ENCODE measurements at places on chromosomes 7 and 10. TPM values are rescaled to one million over a fixed set of nuclear protein-coding genes. Genes with fewer than 3 reads are reported as not detected.

GRCh38 chr10:86266446-86267242, 100.0 kb downstream of the GRID1 start:
- no peak overlapping the region for H3K4me3 ChIP-seq
- H3K27me3 ChIP-seq: peaks cover 28% of the 10 kb centered on the region
- no peak overlapping the region for H3K27ac ChIP-seq
- H3K36me3 ChIP-seq: no peaks in the 10 kb centered on the region
- no peaks in the 10 kb centered on the region for H3K4me1 ChIP-seq

The EFCAB10 gene
- total RNA-seq: not detected

The SORBS1 gene
- total RNA-seq: 0.93 TPM

The GPR15LG gene
- not detected for total RNA-seq

DNA sequence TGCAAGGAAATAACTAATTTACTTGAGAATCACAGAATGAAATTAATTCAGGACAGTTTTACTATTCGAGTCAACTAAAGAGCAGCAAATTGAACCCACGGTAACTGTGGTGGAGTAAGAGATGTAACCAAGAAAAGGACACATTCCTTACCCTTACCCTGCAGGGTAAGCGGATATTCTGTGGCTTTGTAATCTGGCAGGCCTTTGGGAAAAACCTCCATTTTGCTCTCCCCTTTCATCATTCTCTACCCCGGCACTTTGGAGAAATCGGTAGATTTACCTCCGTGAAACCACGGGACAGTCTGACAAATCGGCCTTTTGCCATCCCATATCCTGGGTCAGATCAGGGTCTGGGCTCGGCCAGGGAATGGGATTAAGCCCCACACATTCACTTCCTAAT, 18.4 kb downstream of the RCC1L start:
- H3K4me1 ChIP-seq: no peaks in the 10 kb centered on the region
- H3K27ac ChIP-seq: no peak overlapping the region
- H3K4me3 ChIP-seq: no peak overlapping the region
- H3K36me3 ChIP-seq: peaks cover 24% of the 10 kb centered on the region

DNA sequence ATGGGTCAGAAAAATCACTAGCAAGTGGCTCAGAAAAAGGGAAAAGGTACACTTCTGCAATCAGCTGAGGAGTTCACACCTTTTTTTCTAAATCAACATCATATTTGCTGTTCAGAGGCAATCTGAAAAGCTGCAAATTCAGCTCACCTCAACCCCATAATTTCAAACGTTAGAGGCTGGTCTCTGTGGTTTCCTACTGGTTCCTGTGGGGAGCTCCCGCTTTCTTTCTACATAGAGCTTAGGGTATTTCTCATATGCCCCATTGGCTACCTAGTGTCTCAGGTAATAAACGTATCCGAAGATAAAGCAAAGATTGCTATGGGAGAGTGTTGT, 5.2 kb upstream of the ZNF22 start:
- no peak overlapping the region for H3K4me3 ChIP-seq
- H3K27me3 ChIP-seq: no peaks in the 10 kb centered on the region
- H3K27ac ChIP-seq: no peak overlapping the region
- DNase-seq: peak; percentile 33
- no peaks in the 10 kb centered on the region for H3K36me3 ChIP-seq
- peaks cover 27% of the 10 kb centered on the region for H3K4me1 ChIP-seq

The OR2A25 gene
- total RNA-seq: not detected

GRCh38 chr7:96740130-96740529, 30.5 kb upstream of the SEM1 start:
- no peak overlapping the region for H3K4me3 ChIP-seq
- H3K4me1 ChIP-seq: no peaks in the 10 kb centered on the region
- H3K27me3 ChIP-seq: peaks cover 8% of the 10 kb centered on the region
- H3K27ac ChIP-seq: no peak overlapping the region
- no peaks in the 10 kb centered on the region for H3K36me3 ChIP-seq

The GALNT17 gene
- not detected for total RNA-seq

DNA sequence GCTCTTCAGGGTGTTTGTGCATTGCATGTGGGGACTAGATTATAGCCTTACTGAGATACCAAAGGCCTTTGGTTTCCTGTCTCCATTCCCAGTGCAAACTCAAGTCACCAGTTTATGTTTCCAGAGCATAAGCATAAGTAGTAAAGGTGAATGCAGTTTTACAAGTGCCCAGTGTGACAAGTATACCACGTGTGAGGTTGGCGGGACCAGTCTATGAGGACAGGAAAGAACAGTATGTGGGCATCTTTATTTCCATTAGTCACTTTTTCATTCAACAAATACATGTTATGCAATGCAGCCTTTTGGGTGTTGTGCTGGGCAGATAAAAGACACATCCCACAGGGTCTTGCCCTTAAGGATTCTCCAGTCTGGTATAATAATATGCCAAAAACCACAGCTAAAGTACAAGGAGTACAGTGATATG, 146.5 kb downstream of the ARID5B start:
- H3K27ac ChIP-seq: peak overlapping the region; percentile 100
- DNase-seq: peak; percentile 73
- peak overlapping the region; percentile 94 for H3K4me3 ChIP-seq
- H3K4me1 ChIP-seq: peaks cover 87% of the 10 kb centered on the region

DNA sequence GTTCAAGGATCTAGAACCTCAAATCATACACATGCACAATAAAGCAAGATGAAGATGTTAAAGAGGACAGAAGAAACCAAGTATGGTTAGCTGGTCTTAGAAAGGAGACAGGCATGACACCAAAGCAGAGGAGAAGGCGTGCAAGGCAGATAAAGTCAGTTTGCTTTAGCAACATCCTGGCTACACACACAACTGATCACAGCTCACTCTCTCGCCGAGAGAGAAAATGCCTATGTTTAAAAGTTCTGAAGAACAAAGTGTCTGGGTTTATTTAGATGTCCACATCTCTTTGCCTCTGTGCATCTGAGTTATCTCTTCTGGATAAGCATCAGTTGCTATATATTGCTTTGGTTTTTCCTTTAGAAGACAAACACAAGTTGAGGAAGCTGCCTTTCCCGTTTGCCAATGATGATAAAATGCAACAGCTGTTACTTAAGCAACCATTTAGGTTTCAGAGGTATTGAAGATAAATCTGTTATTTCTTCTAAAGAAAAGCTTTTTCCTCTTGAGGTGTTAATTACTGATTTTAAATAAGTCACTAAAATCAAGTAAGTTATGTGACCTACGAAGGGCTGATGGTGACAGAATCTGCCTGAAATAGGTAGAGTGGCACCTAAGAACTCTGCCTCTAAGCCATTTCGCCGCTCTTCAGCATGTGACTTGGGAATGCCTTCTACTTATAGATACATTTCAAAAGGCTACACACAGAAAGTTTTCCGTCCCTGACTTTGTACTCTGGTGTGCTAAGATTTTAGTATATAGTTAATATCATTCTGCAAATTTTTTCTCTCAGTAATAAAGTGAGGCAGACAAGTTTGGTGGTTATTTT, 146.2 kb upstream of the ASAH2 start:
- H3K27ac ChIP-seq: peak overlapping the region; percentile 4
- no peak for DNase-seq
- H3K27me3 ChIP-seq: no peaks in the 10 kb centered on the region
- H3K4me1 ChIP-seq: peaks cover 30% of the 10 kb centered on the region
- no peak overlapping the region for H3K4me3 ChIP-seq

GRCh38 chr10:34213193-34213804, 601.8 kb downstream of the PARD3 start:
- no peaks in the 10 kb centered on the region for H3K36me3 ChIP-seq
- no peak overlapping the region for H3K27ac ChIP-seq
- no peak for DNase-seq

DNA sequence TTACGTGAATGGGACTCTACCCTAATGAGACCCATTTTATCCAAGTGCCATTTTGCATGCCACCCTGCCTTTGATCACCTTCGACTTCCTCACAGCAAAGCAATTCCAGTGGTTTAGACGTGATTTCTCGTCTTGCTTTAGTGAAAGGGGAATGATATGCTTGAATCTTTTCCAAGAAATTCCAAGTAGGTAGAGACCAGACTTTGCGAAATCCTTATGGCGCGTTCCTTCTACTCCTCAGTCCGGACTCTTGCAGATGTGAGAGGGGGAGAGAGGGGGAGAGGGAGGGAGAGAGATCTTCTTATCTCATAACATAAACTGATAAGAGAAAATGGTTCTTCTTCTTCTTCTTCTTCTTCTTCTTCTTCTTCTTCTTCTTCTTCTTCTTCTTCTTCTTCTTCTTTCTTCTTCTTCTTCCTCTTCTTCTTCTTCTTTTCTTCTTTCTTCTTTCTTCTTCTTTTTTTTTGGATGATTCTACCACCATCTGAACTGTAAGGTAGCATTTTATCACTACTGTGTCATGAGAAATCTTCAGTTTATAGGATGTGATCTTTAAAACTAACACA, 883 bp downstream of the SPAG6 start:
- no peak for DNase-seq
- H3K36me3 ChIP-seq: peaks cover 2% of the 10 kb centered on the region
- H3K4me3 ChIP-seq: peak overlapping the region; percentile 59
- no peak overlapping the region for H3K27ac ChIP-seq
- H3K27me3 ChIP-seq: peaks cover 51% of the 10 kb centered on the region
- H3K4me1 ChIP-seq: peaks cover 9% of the 10 kb centered on the region

GRCh38 chr7:81074406-81074805, 155.6 kb upstream of the SEMA3C start:
- DNase-seq: no peak
- H3K4me1 ChIP-seq: no peaks in the 10 kb centered on the region
- no peaks in the 10 kb centered on the region for H3K27me3 ChIP-seq
- H3K36me3 ChIP-seq: no peaks in the 10 kb centered on the region
- H3K27ac ChIP-seq: no peak overlapping the region

GRCh38 chr7:139561-140243, 52.7 kb upstream of the FAM20C start:
- no peak overlapping the region for H3K4me3 ChIP-seq
- no peaks in the 10 kb centered on the region for H3K36me3 ChIP-seq
- H3K27ac ChIP-seq: no peak overlapping the region
- no peak for DNase-seq

GRCh38 chr7:31258391-31258790, 82.1 kb downstream of the NEUROD6 start:
- H3K36me3 ChIP-seq: no peaks in the 10 kb centered on the region
- no peaks in the 10 kb centered on the region for H3K27me3 ChIP-seq
- DNase-seq: no peak
- H3K4me1 ChIP-seq: no peaks in the 10 kb centered on the region

- H3K4me3 ChIP-seq: no peak overlapping the region
- DNase-seq: no peak
- no peak overlapping the region for H3K27ac ChIP-seq
- H3K27me3 ChIP-seq: peaks cover 9% of the 10 kb centered on the region
Observed at GRCh38 chr10:93319096-93319495, 163.0 kb downstream of the MYOF start.

- H3K27me3 ChIP-seq: peaks cover 77% of the 10 kb centered on the region
- DNase-seq: no peak
- H3K27ac ChIP-seq: no peak overlapping the region
- H3K36me3 ChIP-seq: no peaks in the 10 kb centered on the region
- H3K4me3 ChIP-seq: peak overlapping the region; percentile 57
Observed at GRCh38 chr7:27161214-27161720, 4.1 kb downstream of the HOXA9 start.

- H3K4me1 ChIP-seq: no peaks in the 10 kb centered on the region
- H3K4me3 ChIP-seq: no peak overlapping the region
- no peak overlapping the region for H3K27ac ChIP-seq
- DNase-seq: peak; percentile 73
- no peaks in the 10 kb centered on the region for H3K27me3 ChIP-seq
Observed at GRCh38 chr7:143214789-143215679, 6.8 kb upstream of the TAS2R40 start.

The EVX1 gene
- not detected for total RNA-seq

GRCh38 chr7:31371621-31372020, 31.1 kb upstream of the NEUROD6 start:
- H3K36me3 ChIP-seq: no peaks in the 10 kb centered on the region
- H3K27me3 ChIP-seq: no peaks in the 10 kb centered on the region
- no peak overlapping the region for H3K27ac ChIP-seq
- H3K4me3 ChIP-seq: no peak overlapping the region
- DNase-seq: no peak

The PRRT4 gene
- not detected for total RNA-seq

DNA sequence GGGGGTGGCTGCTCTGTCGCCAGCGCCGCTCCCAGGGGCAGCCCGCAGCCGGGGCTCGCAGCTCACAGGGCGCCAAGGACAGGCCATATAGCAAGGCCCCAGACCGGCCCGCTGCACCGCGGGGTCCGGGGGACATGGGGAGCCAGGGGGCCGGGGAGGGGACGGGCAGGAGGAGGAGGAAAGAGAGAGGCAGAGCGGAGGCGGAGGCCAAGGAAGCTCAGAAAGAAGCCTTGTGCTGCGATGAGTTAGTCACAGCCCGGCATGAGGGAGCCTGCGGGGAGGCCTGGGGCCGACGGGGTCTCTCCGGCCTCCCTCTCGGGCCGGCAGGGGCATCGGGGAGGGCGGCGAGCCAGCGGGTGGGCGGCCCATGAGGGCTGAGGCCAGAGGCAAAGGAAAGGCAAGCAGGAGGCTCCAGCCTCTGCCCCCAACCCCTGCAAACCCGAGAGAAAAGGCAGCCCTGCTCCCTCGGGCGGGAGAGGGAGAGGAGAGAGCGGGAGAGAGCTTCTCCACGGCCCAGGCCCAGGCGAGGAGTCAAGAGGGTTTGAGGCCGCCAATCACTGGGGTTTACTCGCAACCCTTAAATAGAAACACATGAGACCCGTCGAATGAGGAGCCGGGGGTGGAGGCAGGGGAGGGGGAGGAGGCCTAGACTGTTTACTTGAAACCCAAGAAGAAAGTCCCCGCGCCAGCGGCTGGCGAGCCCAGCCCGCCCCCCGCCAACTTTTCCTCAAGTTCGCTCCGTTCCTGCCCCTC, 167.9 kb downstream of the NEURL1 start:
- peak; percentile 76 for DNase-seq
- peaks cover 16% of the 10 kb centered on the region for H3K36me3 ChIP-seq
- H3K27me3 ChIP-seq: no peaks in the 10 kb centered on the region

The CYP26C1 gene
- not detected for total RNA-seq

DNA sequence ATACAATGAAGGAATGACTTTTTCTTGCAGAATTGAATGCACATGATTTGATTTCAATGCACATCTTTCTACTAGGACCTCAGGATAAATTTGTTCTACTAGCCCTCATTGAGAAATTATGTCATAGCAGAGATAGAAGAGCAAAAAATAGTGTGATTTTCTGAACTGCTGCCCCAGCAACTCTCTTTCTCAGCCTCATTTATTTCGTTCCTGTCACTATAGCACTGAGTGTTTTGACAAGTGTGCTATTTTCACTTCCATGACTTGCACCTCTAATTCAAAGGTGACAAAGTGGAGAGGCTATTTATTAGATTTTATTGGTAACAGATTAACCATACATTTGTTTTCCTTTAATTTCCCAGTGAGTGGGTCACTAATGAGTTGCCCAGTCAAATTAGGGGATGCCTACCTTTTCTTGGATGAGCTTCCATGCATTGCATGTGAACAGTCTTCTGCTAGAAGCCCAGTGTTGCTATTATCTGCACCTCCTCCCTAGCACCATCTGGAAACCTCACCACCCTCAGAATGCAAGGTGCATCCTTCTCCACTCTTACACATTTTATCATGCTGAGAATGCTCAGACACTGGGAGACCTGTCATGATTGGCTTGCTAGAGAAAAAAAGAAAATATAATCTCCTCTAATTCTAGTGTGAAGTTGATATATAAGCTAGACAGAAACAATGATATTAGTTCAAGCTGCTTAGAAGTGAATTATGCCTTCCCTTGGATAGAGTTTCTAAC, 119.6 kb upstream of the CTTNBP2 start:
- H3K27ac ChIP-seq: no peak overlapping the region
- peaks cover 5% of the 10 kb centered on the region for H3K27me3 ChIP-seq
- no peaks in the 10 kb centered on the region for H3K4me1 ChIP-seq

The FEZF1 gene
- not detected for total RNA-seq

The PON3 gene
- total RNA-seq: not detected

- H3K4me3 ChIP-seq: no peak overlapping the region
- H3K4me1 ChIP-seq: no peaks in the 10 kb centered on the region
- peaks cover 6% of the 10 kb centered on the region for H3K27me3 ChIP-seq
- H3K27ac ChIP-seq: no peak overlapping the region
- DNase-seq: no peak
Observed at GRCh38 chr10:75682649-75683557, 251.5 kb downstream of the LRMDA start.

Data from activated naive CD4-positive, alpha-beta T cell treated with anti-CD3 and anti-CD28 coated beads for 36 hours (primary cell).